Stimulated activated CD4-positive, alpha-beta T cell treated with anti-CD3 and anti-CD28 coated beads, Interleukin-15, amount 100 ng/mL, for 24 hours (primary cell): ENCODE measurements at places on chromosomes 16 and 17.

- no peak for DNase-seq
These were observed 35.9 kb upstream of the ACSM2B start for GRCh38 chr16:20611975-20612481.

GRCh38 chr16:66846831-66847230 is 2.6 kb downstream of the CA7 start:
- DNase-seq, result no peak

- DNase-seq, result no peak
These were observed 154.9 kb downstream of the SDK2 start for GRCh38 chr17:73489333-73489732.

DNA sequence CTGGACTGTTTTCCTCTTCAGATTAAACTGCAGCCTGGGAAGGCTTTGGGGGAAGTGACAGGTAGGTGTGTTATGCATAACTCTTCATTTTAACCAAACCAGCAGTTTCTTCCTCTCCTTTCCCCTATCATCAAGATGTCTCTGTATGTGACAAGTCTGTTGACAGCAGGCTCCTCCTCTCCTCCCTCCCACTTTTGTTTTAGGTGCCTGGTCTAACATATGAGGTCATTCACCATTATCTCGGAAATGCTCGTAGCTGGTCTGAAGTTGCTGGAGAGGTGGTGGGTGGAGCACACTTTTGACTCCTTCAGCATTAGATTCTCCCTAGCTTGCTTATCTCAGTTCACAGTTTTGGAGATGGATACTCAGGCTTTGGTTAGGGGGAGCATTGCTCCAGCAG is 571.0 kb upstream of the EEF2KMT start:
- no peak for DNase-seq

GRCh38 chr17:36071751-36072150 is 7.7 kb downstream of the CCL18 start:
- DNase-seq, result no peak

DNA sequence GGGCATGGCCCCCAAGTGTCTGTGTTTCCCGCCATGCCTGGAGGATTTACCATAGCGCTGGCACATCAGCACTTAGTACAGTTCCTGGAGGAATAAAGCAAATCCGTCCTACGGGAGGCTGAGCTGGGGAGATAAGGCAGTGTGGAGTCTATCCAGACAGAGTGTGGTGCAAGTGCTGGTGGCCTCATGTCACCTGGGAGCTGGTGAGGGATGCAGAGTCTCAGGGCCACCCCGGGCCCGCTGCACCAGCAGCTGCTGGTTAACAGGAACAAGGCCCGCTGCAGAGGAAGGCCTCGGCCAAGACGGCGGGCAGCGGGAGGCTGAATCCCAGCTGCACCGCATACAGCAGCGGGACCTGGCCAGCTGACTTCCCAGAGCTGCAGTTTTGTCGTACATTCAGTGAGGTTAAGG is 57.3 kb upstream of the CDC42EP4 start:
- no peak for DNase-seq

GRCh38 chr17:75009139-75009724 is 3.2 kb upstream of the MRPL58 start:
- no peak for DNase-seq
